ENCODE measurements at places on chromosomes 3 and 15.

DNA sequence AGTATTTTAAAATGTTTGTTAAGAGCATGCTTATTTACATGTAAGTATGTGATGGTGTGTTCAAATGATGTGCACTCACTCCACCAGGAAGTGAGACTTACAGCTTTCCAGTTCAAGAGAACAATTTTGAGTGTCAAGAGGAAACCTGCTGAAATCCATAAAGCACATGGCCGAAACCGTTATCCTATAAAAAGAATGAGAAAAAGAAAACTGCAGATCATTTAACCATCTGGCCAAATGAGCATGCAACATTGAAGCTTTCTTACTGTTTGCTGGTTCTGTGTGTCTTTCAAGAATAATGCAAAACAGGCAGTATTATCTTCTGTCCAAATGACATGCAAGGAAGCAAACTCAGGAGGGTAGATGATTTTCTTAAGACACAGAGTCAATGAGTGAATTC, 26.3 kb downstream of the GABRR3 start:
- no peak for DNase-seq

DNA sequence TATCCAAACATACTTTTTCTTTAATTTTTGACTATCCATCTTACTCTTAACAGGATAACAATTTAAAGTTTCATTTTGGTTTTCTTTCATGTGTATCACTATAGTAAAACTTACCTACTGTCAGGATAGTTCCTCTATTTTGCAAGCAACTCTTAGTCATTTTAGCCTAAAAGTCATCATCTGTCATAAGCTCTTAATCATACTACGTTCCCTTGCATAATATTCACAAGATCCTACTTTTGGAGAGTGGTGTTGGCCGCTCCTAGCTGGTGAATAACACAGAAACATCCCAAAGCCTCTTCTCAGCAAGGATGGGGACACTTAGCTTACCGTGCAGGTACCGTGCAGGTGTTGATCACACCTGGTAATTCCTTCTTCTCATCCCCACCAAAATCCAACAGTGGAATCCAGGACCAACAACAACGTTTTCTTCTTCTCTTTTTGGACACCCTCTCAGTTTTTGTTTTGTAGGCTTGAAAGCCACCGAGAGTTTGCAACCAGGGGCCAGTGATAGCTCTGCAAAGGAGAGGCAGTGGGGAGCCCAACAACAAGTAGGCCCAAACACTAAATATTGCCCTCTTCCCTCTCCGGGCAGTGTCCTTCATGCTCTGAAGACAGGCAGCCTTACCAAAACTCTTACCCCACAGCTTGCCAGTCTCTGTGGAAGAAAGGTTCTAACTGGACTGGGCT, 433 bp downstream of the FILIP1L start:
- no peak for DNase-seq

- DNase-seq = no peak
These were observed 434.1 kb upstream of the SEMA6D start for GRCh38 chr15:47283246-47283645.

DNA sequence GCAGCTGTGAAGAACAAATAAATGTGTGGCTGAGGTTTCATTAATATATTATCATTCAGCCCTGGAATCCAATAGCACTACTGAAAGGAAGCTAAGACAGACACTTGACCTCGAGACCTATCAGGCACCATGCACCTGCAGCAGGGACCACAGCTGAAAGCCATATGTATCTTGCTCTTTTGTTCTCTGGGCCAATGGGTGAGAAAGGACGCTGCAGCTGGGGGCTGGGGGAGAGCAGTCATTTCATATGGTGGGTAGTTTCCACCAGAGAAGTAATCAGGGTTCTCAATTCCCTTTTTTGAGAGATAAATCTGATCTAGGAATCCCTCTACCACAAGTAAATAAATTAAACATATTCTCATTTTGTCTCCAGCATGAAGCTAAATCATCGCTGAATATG, 225.6 kb upstream of the STRIT1 start:
- no peak for DNase-seq

DNA sequence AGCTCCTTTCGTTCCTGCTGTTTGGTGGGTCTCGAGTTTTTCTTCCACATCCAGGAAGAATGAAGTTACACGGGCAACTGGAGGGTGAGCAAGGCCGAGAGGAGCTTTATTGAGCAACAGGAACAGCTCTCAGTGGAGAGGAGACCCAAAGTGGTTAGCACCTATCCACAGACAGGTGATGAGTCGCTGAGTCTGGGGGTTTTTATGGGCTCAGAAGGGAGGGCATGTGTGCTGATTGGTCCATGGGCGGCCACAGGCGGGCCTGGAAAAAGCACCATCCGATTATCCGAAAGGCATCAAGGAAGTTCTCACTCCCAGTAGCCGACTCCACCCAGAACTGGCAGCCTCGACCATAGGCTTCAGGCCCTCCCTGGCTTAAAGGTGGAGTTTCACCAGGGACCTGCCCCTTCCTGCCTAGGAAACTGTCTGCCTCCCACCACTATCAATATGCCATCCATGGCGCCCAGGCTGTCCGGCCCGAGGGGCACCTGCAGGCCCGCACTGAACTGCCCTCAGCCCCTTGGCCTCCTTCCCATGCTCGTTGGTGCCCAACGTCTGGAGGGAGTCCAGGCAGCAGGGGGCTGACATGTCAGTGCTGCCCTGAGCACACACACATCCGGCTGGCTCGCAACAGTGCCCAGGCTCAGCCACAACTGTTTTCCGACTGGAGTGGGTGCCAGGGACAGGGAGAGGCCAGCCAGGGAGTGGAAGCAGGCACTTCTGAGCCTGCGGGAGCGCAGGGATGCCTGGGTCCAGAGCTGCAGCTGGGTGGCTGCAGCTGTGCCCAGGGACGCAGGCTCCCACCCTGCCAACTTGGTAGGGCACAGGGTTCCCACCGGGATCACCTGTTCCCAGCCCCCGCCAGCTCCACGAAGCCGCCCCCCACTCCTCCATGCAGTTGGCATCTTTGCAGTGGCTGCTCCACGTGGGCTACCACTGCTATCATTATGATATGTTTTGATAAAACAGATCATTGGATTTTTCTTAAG, 170.2 kb downstream of the FNDC3B start:
- DNase-seq = no peak

DNA sequence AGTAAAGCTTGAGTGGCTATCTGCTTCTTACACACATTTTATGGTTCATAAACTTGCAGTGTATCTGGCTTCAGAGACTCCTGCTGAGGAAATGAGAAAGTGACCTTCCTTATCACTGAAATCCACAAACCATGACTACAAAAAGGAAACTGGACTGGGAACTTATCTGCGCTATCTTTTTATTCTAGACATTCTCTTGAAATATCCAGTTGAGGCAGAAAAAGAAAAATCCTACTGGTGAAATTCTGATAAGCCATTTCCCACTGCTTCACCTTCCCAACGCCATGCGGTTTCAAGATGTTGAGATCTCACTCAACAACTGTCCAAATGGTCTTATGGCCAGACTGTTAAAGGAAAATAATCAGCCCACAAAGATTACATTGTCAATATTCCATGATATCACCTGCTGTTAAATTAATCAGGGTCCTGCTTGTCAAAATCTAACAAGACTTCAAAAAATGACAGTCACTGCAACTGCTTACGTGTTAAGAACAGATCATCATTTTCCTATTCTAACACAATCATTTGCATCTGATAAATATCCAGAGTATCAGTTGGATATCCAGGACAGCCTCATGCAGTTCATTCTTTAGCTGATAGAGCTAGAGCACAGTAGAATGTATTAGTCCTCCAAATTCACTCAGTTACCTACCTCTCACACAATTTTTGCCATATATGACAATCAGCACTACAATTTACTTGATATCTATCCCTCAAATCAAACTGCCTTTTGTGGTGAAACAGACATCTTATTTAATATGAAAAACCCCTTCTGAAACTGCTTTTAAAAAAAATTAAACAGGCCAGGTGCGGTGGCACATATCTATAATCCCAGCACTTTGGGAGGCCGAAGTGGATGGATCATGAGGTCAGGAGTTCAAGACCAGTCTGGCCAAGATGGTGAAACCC, 538.1 kb downstream of the MAGI1 start:
- DNase-seq = no peak

DNA sequence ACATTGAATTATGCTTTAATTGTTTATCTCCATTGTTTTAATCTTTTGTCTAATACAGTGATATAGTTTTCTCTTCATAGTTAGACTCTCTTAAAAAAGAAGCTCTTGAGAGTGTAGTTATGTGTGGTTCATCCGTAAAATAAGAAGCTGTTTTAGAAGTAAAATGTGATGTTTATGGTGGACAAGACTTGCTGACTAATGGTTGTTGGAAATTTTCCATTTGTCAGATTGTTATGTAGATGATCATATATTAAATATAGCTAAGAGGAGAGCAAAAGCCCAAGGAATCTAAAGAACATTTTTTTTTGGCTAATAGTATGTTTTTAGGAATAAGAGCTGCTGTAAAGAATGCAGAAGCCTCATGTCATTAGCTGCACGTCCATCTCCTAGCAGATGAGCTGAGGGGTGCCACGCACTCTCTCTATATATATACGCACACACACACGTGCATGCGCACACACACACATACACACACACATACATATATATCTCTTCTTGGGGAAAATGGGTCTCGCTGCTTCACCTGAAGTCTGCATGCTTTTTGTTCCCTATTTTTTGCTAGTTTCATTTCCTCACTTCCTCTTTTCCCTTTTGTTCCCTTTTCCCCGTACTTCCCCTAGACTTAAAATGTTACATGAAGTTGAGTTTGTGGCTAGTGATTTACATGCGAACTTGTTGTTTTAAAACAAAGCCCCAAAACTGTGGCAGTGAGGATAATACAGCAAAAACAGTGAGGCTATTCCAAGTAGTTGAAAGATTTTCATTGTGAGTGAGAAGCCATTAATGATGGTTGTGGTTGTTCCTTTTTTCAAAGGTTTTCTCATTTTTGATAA, 107.8 kb downstream of the MBNL1 start:
- no peak for DNase-seq

DNA sequence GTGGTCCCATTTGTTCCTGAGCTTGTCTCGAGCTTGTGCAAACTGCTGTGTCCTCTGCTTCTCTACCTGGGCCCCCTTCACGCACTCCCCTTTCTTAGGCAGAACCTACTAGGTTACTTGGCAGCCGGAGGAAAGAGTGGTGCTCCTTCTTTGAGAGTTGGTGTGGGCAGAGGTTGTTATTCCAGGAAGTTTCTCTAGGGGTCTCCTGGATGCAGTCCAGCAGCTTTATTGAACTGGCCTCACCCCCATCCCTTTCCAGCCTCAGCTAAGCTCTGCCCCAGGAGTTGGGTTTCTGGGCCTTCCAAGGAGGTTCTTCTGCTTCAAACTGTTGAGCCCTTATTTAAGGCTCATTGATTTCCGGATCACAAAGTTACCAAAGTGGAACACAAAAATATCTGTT, 103.2 kb downstream of the C3orf70 start:
- DNase-seq = no peak

GRCh38 chr3:106703524-106703923, 673.7 kb upstream of the CCDC54 start:
- DNase-seq = no peak
